ENCODE measurements at places on chromosomes 5 and 9. TPM values are rescaled to one million over a fixed set of nuclear protein-coding genes. Genes with fewer than 3 reads are reported as not detected.

FOXD4L4 gene
- total RNA-seq, result 0.29 TPM

MYORG gene
- 5.2 TPM for total RNA-seq

OSTF1 gene
- total RNA-seq, result 75.7 TPM

C6 gene
- total RNA-seq, result not detected

All from thoracic aorta endothelial cell (primary cell).